ENCODE measurements at places on chromosomes 3 and 15.
A peak's percentile ranks its signal among the peaks of the same experiment; 100 is the strongest.

GRCh38 chr3:150557725-150558124, 11.1 kb downstream of the EIF2A start:
- H3K4me1 ChIP-seq, result no peaks in the 10 kb centered on the region
- H3K36me3 ChIP-seq, result peaks cover 70% of the 10 kb centered on the region
- no peak for DNase-seq
- H3K27ac ChIP-seq, result no peak overlapping the region
- no peak overlapping the region for H3K4me3 ChIP-seq
- H3K27me3 ChIP-seq, result no peaks in the 10 kb centered on the region

DNA sequence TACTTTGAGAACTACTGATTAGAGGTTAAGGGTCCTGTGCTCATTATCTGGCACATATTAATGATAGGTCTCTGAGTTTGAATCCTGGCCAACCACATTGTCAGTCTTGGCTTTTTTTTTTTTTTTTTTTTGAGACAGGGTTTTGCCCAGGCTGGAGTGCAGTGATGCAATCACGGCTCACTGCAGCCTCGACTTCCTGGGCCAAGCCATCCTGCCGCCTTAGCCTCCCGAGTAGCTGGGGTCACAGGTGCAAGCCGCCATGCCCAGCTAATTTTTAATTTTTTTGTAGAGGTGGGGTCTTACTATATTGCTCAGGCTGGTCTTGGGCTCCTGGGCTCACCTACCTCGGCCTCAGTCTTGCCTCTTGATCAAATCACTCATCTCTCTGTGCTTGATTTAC, 547 bp upstream of the PCCB start:
- peaks cover 3% of the 10 kb centered on the region for H3K27me3 ChIP-seq
- no peaks in the 10 kb centered on the region for H3K36me3 ChIP-seq
- peaks cover 31% of the 10 kb centered on the region for H3K4me1 ChIP-seq
- DNase-seq, result no peak

DNA sequence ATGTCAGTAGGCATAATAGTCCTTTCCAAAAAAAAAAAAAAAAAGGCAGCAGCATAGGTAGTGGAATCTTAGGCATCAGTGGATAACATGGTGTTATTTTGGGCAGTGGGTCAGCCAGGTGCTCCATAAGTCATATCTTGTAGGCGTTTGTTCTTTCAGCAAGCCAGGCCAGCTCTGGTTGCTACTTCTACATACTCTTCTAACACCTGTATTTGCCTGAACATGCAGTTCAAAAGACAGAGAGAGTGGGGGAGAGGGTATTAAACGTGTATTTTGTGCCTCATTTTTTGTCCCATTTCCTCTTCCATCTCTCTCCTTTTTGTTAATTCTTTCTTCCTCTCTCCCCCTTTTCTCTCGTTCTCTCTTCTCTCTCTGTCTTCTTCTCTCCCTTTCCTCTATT, 110.4 kb downstream of the TPRG1 start:
- H3K4me3 ChIP-seq, result no peak overlapping the region
- peaks cover 3% of the 10 kb centered on the region for H3K27me3 ChIP-seq
- H3K27ac ChIP-seq, result no peak overlapping the region

GRCh38 chr3:73797311-73797710, 172.6 kb upstream of the PDZRN3 start:
- H3K36me3 ChIP-seq, result peaks cover 12% of the 10 kb centered on the region
- H3K27ac ChIP-seq, result peak overlapping the region; percentile 82
- no peak for DNase-seq
- no peak overlapping the region for H3K4me3 ChIP-seq

GRCh38 chr3:55558316-55558715, 71.2 kb upstream of the WNT5A start:
- H3K27ac ChIP-seq, result no peak overlapping the region
- no peaks in the 10 kb centered on the region for H3K36me3 ChIP-seq
- H3K27me3 ChIP-seq, result no peaks in the 10 kb centered on the region
- H3K4me1 ChIP-seq, result peaks cover 63% of the 10 kb centered on the region
- no peak for DNase-seq
- H3K4me3 ChIP-seq, result no peak overlapping the region

DNA sequence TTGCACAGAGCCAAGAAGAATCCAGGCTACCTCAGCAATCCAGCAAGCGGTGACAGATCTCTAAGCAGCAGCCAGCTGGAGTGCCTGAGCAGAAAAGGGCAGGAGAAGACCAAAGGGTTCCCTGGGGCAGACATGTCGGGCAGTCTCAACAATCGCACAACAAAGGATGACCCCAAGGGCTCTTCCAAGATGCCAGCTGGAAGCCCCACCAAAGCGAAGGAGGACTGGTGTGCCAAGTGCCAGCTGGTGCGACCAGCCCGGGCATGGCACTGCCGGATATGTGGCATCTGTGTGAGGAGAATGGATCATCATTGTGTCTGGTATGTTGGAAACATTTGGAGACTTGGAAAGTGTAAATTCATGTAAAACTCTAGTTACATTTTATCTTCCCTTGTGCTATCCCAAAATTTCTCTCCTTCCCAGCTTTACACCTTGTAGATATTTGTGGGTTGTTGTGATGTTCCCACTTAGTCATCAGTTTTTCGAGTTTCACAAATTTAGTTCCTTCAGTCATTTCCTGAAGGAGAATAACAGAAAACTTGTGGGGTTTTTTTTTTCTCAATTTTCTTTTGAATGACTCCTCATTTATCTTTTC, 6.4 kb downstream of the ZDHHC23 start:
- no peaks in the 10 kb centered on the region for H3K36me3 ChIP-seq
- no peak for DNase-seq
- H3K4me1 ChIP-seq, result peaks cover 4% of the 10 kb centered on the region
- H3K4me3 ChIP-seq, result no peak overlapping the region
- no peak overlapping the region for H3K27ac ChIP-seq

- no peak overlapping the region for H3K27ac ChIP-seq
- no peaks in the 10 kb centered on the region for H3K27me3 ChIP-seq
- peaks cover 31% of the 10 kb centered on the region for H3K4me1 ChIP-seq
- no peak for DNase-seq
Observed at GRCh38 chr15:73560501-73561117, 72.6 kb downstream of the NPTN start.

GRCh38 chr3:21551019-21551418, 200.0 kb downstream of the ZNF385D start:
- DNase-seq, result no peak
- H3K36me3 ChIP-seq, result no peaks in the 10 kb centered on the region
- H3K4me1 ChIP-seq, result no peaks in the 10 kb centered on the region
- no peak overlapping the region for H3K27ac ChIP-seq

- peaks cover 63% of the 10 kb centered on the region for H3K27me3 ChIP-seq
- peaks cover 64% of the 10 kb centered on the region for H3K4me1 ChIP-seq
- H3K27ac ChIP-seq, result no peak overlapping the region
- peak; percentile 76 for DNase-seq
- no peak overlapping the region for H3K4me3 ChIP-seq
Observed at GRCh38 chr15:96353930-96354730, 23.6 kb downstream of the NR2F2 start.

GRCh38 chr3:32186097-32186496, 52.4 kb upstream of the CMTM8 start:
- H3K36me3 ChIP-seq, result no peaks in the 10 kb centered on the region
- DNase-seq, result no peak
- peaks cover 45% of the 10 kb centered on the region for H3K4me1 ChIP-seq
- H3K27me3 ChIP-seq, result peaks cover 4% of the 10 kb centered on the region
- H3K4me3 ChIP-seq, result no peak overlapping the region

GRCh38 chr15:62211348-62211747, 46.3 kb upstream of the C2CD4B start:
- no peak for DNase-seq
- no peak overlapping the region for H3K4me3 ChIP-seq
- no peaks in the 10 kb centered on the region for H3K36me3 ChIP-seq
- H3K4me1 ChIP-seq, result no peaks in the 10 kb centered on the region

GRCh38 chr3:66812741-66813140, 185.4 kb upstream of the KBTBD8 start:
- H3K4me1 ChIP-seq, result peaks cover 25% of the 10 kb centered on the region
- DNase-seq, result no peak
- H3K4me3 ChIP-seq, result no peak overlapping the region

- H3K4me1 ChIP-seq, result peaks cover 81% of the 10 kb centered on the region
- peaks cover 4% of the 10 kb centered on the region for H3K27me3 ChIP-seq
- peaks cover 28% of the 10 kb centered on the region for H3K36me3 ChIP-seq
- no peak for DNase-seq
- H3K27ac ChIP-seq, result peak overlapping the region; percentile 6
- peak overlapping the region; percentile 16 for H3K4me3 ChIP-seq
Observed at GRCh38 chr3:16372362-16373292, 107.6 kb downstream of the OXNAD1 start.

- peaks cover 29% of the 10 kb centered on the region for H3K36me3 ChIP-seq
- no peaks in the 10 kb centered on the region for H3K27me3 ChIP-seq
- DNase-seq, result no peak
- no peak overlapping the region for H3K4me3 ChIP-seq
- H3K4me1 ChIP-seq, result no peaks in the 10 kb centered on the region
Observed at GRCh38 chr15:84702961-84703482, 12.9 kb downstream of the SEC11A start.

DNA sequence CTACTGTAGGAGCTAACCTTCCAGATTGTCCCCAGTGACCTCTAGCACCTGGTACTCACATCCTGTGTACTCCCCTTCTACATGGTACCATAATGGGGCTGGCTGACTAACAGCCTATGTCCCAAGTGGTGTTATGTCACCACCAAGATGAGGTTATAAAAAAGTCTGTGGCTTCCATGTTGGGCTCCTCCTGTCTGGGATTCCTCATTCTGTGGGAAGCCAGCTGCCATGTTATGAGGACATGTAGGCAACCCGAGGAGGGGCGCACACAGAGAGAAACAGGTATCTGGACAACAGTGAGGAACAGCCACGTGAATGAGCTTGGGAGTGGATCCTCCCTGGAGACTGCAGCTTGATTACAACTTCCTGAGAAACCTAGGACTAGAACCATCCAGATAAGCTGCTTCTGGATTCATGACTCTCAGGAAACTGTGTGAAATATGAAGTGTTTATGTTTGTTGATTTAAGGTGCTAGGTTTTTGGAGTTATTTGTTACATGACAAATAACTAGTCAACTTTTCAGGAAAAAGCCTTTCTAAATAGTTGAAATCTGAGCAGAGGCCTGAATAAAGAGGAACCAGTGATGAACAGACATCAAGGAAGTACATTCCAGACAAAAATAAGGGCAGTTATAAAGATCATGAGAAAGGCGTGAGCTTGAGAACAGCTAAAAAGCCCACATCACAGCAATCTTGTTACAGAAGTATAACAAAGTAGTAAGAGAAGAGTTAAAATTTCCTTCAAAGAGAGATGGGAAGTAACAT, 21.7 kb downstream of the GOLIM4 start:
- H3K4me1 ChIP-seq, result peaks cover 26% of the 10 kb centered on the region
- H3K4me3 ChIP-seq, result no peak overlapping the region
- peaks cover 37% of the 10 kb centered on the region for H3K36me3 ChIP-seq
- peak overlapping the region; percentile 28 for H3K27ac ChIP-seq
- no peak for DNase-seq
- H3K27me3 ChIP-seq, result peaks cover 3% of the 10 kb centered on the region

GRCh38 chr3:111769110-111769991, 89.7 kb upstream of the PHLDB2 start:
- H3K27me3 ChIP-seq, result no peaks in the 10 kb centered on the region
- no peak overlapping the region for H3K4me3 ChIP-seq
- no peaks in the 10 kb centered on the region for H3K36me3 ChIP-seq
- peaks cover 12% of the 10 kb centered on the region for H3K4me1 ChIP-seq
- no peak overlapping the region for H3K27ac ChIP-seq
- no peak for DNase-seq

- H3K4me3 ChIP-seq, result peak overlapping the region; percentile 6
- H3K4me1 ChIP-seq, result peaks cover 34% of the 10 kb centered on the region
- peaks cover 43% of the 10 kb centered on the region for H3K36me3 ChIP-seq
- H3K27me3 ChIP-seq, result no peaks in the 10 kb centered on the region
Observed at GRCh38 chr3:42088803-42089530, 2.2 kb upstream of the TRAK1 start.

DNA sequence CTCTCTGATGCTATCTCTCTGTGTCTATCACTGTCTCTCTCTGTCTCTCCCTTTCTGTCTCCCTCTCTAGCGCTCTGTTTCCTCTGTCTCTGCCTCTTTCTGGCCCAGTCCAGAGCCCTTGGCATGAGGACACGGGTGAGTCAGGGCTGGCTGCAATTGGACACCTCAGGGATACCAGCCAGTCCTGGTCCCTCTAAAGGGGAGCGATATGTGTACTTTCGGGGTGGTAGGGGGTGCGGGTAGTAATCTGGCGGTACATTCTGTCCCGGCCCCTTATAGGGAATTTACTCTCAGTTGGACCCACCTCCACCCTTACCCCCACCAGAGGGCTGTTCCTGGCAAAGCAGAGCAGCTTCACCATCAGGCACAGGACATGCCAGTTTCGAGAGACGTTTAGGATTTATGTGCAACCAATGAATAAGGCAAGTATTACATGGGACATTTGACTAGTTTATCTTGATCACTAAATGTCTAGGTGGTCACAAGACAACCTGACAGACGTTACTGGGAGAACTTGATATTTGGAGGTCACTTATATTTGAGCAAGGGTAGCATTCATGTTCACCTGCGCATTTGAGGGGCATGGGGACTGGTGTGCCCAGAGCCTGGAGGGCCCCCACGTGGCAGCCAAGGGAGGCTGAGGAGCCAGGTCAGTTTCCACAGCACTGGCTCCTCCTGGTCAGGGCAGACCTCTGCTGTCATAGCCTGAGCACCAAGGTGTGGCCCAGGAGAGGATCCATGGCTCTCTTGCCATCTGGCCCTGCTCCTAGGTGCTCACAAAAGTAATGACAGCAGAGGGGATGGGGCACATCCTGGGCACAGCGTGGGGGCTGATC, 256.1 kb downstream of the PLCL2 start:
- peaks cover 17% of the 10 kb centered on the region for H3K4me1 ChIP-seq
- peaks cover 5% of the 10 kb centered on the region for H3K36me3 ChIP-seq

- peaks cover 6% of the 10 kb centered on the region for H3K27me3 ChIP-seq
- H3K4me3 ChIP-seq, result no peak overlapping the region
- H3K4me1 ChIP-seq, result peaks cover 16% of the 10 kb centered on the region
- peak overlapping the region; percentile 36 for H3K27ac ChIP-seq
Observed at GRCh38 chr15:36254426-36254825, 325.0 kb upstream of the CDIN1 start.

DNA sequence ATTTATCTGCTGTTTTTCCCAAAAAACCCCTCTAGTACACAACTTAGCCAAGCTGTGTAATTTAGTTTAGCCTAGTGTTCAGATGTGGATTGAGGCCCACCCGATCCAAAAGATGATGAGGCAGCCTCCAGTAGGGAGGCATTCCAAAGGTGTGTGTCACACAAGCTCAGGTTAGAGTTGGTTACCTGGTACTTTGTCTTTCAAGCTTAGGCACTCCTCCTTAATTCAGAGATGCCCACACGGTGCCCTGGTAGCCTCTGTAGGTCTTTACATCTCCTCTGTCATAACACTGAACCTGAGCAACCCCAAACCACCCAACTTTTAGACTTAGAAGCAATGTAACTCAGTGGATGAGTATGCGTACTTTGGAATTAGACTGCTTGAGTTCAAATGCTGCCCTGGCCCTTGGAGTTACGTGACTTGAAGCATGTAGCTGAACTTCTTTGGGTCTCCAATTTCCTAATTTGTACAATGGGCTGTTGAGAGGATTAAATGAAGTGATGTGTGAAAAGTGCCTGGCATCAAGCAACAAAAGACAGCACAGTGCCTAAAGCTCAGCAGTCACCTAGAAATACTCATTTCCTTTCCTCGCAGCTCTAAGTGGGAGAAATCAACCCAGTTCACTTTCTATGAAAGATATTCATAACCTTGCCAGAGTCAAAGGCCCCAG, 284.6 kb upstream of the RARB start:
- H3K36me3 ChIP-seq, result no peaks in the 10 kb centered on the region
- no peak overlapping the region for H3K27ac ChIP-seq
- H3K4me3 ChIP-seq, result no peak overlapping the region
- peaks cover 3% of the 10 kb centered on the region for H3K27me3 ChIP-seq
- no peaks in the 10 kb centered on the region for H3K4me1 ChIP-seq

All from nephron progenitor cell (in vitro differentiated cells).